Activated T-cell treated with anti-CD3 and anti-CD28 coated beads, Interleukin-2, amount 50 U/mL, for 4 hours (primary cell): ENCODE measurements at places on chromosomes 6 and 20. TPM values are rescaled to one million over a fixed set of nuclear protein-coding genes. Genes with fewer than 3 reads are reported as not detected.

The SUMO4 gene
- total RNA-seq: 2.7 TPM

The ACTL10 gene
- 7.6 TPM for total RNA-seq

DNA sequence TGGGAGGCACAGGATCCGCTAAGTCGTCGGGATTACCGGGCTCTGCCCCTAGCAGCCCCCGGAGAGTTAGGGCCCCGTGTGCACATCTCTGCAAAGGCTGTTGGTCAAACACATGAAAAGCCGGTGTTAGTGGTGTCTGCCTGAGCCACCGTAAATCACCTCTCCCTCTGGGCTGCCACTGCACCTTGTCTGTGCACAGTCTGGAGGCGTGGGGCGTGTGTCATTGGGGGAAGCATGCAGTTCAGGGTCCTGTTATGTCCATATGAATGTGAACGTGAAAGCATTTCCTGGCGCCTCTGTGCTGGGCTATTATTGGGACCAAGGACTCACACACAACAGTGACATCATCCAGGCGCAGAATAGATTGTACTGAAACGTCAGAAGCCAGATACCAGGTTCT, 305.6 kb downstream of the NRN1 start:
- DNase-seq: no peak

DNA sequence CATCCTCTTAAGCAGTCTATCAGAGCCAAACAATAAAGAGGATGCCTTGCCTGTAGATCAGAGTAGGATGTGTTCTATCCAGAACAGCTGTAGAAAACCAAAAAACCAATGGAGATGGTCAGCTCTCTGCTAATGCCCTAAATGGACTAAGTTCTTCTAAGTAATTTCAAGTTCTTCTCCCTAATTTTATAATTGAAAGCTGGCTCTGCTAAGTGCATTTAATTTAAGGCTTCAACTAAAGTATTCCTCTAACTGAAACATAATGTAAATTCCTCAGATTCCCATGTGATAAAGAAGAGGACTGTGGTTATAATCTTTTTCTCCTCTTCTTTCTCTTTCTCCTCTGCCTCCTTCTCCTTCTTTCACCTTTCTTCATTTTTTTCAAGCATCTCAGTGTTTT, 709.5 kb downstream of the KIF16B start:
- no peak for DNase-seq

- DNase-seq: no peak
Observed at GRCh38 chr6:138382498-138383265, 5.0 kb downstream of the SMIM28 start.
